Fibroblast of skin of back (primary cell): ENCODE measurements at places on chromosomes 16 and 17.

GRCh38 chr17:38917259-38917658, 8.2 kb upstream of the LASP1NB start:
- DNase-seq, result no peak

- DNase-seq, result peak; percentile 43
Observed at GRCh38 chr17:2549392-2550211, 37.9 kb upstream of the METTL16 start.

DNA sequence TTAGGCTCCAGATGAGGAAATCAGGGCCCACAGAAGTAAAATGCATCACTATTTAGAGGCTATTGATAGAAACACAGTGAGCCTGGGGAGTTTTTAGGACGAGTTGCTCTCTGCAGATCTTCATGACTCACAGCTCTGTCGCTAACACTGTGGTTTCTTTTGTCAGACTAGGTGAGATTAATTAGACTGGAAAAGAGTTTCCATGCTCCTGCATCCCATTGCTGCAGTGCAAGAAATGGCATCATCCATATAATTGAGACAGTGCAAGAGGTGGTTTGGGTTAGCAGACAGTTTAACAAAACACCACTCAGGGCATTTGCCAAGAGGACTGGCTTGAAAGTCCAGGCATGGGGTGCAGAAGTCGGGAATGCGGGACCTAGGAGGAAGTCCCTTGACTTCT, 198.8 kb upstream of the CACNG5 start:
- peak; percentile 41 for DNase-seq

- no peak for DNase-seq
Observed at GRCh38 chr16:82949016-82949415, 322.2 kb downstream of the CDH13 start.

- DNase-seq, result no peak
Observed at GRCh38 chr16:69371564-69371963, 14.2 kb downstream of the TERF2 start.

GRCh38 chr17:1736348-1737281, 6.1 kb upstream of the SERPINF2 start:
- DNase-seq, result peak; percentile 40

DNA sequence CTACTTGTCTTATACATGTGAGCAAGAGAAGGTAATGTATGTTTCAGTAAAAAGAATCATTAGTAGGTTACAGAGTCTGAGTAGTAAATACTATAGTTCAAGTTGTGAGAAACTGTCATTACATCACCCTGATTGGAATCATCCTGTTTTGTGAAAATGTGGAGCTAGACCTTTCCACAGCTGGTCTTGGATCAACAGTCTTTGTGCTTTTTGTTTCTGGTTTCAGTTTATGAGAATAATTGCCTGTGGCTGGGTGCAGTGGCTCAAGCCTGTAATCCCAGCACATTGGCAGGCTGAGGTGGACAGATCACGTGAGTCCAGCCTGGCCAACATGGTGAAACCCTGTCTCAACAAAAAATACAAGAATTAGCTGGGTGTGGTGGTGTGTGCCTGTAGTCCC, 19.7 kb upstream of the SHISA9 start:
- no peak for DNase-seq
